ENCODE measurements at places on chromosomes 2 and 18.

- no peak for DNase-seq
These were observed 26.9 kb upstream of the HS6ST1 start for GRCh38 chr2:128345436-128346165.

- no peak for DNase-seq
These were observed 40.5 kb downstream of the ARHGEF4 start for GRCh38 chr2:130877258-130877657.

DNA sequence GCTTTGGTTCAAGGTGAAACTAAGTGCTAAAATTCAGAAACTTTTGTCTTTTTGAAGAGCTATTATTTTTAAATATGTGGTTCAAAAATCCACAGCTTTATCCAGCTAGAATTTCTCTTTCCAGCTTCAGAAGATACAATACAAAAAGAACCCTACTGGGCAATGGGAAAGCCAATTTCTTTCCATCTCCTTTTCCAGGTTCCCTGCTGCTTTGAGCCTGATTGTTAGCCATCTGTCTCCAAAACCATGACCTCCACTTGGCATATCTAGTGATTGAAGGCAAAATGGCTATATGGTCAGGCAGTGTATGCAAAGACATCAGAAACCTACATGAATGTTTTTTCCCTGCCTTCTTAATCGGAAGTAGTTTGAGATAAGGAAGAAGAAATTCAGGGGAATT, 134.1 kb downstream of the KCNH7 start:
- DNase-seq = no peak

DNA sequence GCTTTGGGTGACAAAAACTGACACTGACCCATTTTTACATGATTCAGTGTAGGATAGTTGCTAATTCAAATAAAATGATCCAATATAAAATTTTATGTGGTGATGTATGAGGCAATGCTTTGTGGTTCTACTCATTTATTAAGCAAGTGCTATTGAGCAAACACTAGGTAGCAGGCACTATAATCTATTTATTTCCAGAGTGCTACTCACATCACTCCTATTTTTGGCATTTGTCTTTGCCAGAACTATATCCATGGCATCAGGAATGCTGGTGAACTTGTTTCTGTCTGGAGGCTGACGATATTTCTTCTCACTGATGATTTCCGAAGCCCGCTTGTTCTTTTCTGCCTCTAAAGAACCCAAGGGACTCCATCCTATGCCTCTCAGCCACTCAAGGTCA, 84.3 kb downstream of the NEB start:
- no peak for DNase-seq

DNA sequence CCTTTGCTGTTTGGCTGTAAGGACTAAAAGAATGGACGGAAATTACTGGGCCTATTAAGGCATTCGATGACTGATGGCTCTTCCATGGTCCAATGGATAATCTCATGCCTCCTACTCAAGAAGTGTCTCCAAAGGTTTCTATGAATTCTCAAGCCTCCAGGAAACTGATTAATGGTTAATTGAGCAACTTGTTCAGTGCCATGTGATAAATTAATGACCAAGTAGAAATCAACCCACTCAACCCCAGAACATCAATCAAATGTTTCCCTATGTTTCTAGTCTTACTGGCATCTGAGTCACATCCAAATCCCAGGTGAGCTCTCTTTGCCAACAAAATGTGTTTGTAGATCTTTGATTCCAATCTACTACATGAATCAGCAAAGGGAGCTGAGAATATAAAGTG, 103.6 kb downstream of the NXPH2 start:
- DNase-seq = no peak

DNA sequence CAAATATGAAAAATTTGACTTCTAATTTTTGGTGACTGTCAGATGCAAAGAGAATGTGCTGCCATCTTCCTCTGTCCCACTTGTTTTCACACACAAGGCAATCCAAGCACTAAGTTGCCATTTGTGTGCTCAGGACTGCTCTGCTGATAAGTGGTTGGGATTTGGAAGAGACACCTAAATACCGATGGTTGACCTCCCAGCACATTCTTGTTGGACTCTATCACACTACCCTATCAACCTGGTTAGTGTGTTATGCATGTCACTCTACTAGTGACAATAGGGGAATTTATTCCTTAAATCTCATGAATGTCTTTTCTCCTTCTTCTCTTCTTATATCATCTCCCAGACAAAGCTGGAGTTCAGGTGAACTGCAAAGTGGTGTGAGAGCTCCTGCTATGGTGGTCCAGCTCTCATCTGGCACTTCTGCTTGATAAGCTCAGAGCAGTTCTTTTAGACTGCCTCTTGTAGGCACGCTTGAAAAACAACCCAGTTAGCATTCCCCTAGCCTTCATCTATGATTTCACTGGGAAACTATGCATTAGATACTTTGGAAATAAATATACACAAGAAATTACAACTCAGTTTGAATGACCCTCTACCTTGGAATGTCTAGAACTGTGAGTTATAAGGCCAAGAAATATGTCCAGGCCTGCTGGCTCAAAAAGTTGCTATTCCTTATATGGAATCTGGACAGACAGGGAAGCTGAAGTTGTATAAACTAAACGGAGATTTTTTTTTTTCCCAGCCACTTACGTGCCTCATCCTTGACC, 404.8 kb downstream of the MEIS1 start:
- no peak for DNase-seq

DNA sequence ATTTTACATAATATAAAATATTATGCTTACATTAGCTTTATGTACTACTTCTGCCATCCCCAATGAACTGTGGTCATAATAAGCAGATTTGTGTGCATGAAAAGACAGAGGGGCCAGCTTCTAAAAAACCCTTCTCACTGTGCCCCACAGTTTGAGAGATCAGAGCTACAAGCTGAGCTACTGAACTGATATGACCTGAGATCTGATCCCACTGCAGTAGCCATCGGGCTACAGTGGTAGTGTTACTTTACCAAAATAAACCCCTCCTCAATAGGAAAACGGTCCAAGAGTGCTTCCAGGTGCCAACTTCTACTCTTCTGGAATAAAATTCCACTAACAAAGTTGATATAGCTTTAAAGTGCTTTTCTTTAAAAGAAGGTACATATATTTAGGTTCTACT, 43.1 kb downstream of the IKZF2 start:
- no peak for DNase-seq

GRCh38 chr2:218332920-218333645, 23.6 kb upstream of the CATIP start:
- DNase-seq = no peak

GRCh38 chr2:47039489-47039870, 115.6 kb downstream of the STPG4 start:
- no peak for DNase-seq

DNA sequence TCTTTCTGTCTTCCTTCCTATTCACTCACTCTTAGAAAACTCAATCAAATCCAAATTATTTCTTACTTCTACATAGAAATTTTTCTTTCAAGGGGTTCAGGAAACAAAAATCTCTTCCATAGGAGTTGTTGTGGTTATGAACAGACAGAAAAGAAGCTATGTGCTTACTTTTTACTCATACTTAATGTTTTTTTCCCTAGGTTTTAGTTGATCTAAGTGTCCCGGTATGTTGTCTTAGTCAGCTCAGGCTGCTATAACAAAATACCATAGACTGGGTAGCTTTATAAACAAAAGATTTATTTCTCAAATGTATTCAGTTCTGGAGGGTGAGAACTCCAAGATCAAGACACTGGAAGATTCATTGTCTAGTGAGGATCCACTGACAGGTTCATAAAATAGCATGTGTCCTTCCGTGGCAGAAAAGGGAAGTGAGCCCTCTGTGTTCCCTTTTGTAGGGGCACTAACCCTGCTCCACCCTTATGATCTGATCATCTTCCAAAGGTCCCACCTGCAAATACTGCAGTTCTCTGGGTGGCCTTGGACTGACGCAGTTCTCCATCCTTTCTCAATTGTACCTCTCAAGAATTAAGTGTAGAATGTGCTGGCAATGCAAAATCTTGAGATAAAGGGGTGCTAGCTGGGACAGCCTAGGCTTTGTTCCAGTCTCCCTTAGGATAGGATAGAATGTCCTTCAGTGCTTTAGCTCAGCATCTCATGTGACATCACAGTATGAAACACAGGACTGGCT, 14.4 kb upstream of the VRK2 start:
- no peak for DNase-seq

- no peak for DNase-seq
These were observed 583.1 kb downstream of the XIRP2 start for GRCh38 chr2:167471332-167471731.

Measured in activated naive CD8-positive, alpha-beta T cell treated with anti-CD3 and anti-CD28 coated beads for 36 hours (primary cell).